ENCODE measurements at places on chromosomes 4 and X. TPM values are rescaled to one million over a fixed set of nuclear protein-coding genes. Genes with fewer than 3 reads are reported as not detected.

SLC10A4 gene
- not detected for total RNA-seq

FMR1NB gene
- total RNA-seq: not detected

CTAG1B gene
- total RNA-seq: not detected

TENM3 gene
- total RNA-seq: not detected

MAOB gene
- 22.5 TPM for total RNA-seq

GRIPAP1 gene
- 15.0 TPM for total RNA-seq

PGAM4 gene
- not detected for total RNA-seq

MAP3K15 gene
- total RNA-seq: 3.4 TPM

TNMD gene
- not detected for total RNA-seq

PDHA2 gene
- total RNA-seq: not detected

MAGEA2B gene
- total RNA-seq: not detected

MAB21L2 gene
- not detected for total RNA-seq

CDS1 gene
- total RNA-seq: 2.1 TPM

TECRL gene
- total RNA-seq: not detected

RASSF6 gene
- 0.11 TPM for total RNA-seq

ADGRG4 gene
- total RNA-seq: not detected

NAP1L2 gene
- total RNA-seq: not detected

SOX3 gene
- total RNA-seq: not detected

CXCL11 gene
- not detected for total RNA-seq

HSFX4 gene
- total RNA-seq: not detected

CT47B1 gene
- not detected for total RNA-seq

EXOC1L gene
- not detected for total RNA-seq

TMPRSS11A gene
- not detected for total RNA-seq

CXXC4 gene
- not detected for total RNA-seq

PAGE2 gene
- not detected for total RNA-seq

TBC1D8B gene
- total RNA-seq: 11.6 TPM

All from HepG2 (cell line).